ENCODE measurements at places on chromosomes 1 and 21. TPM values are rescaled to one million over a fixed set of nuclear protein-coding genes. Genes with fewer than 3 reads are reported as not detected.

OLIG1 gene
- total RNA-seq, result not detected

DNA sequence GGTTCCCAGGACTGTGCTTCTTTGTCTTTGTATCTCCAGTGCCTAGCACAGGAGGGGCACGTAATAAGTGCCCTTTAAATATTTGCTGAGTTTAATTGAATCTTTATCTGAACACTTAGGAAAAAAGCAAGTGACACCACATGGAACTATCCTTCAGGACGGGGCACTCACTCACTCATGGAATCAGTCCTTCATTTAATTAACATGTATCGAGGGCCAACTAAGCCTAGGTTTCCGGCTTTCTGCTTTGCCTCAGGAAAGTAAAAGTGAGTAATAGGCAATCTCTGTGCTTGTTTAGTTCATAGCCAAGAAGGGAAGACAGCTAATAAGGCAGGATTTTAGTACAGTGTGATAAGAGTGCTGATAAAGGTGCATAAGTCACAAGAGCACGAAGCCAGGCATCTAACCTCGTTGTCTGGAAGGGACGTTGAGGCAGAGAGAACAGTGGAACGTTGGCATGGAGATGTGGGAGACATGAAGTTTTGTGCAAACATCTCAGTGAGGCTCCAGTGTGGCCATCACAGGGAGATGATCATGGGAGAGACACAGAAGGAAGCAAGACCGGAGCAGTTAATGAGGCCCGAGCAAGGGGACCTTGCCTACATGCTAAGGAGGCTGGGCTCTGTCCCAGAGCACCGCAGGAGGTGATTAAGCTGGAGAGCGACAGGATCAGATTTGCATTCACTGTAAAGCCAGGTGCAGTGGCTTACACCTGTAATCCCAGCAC is 54.1 kb upstream of the TRIM67 start:
- no peak for DNase-seq
- peaks cover 10% of the 10 kb centered on the region for H3K4me1 ChIP-seq
- H3K27me3 ChIP-seq, result no peaks in the 10 kb centered on the region
- H3K4me3 ChIP-seq, result no peak overlapping the region
- H3K27ac ChIP-seq, result no peak overlapping the region

MCOLN2 gene
- 1.7 TPM for total RNA-seq

- DNase-seq, result no peak
- no peaks in the 10 kb centered on the region for H3K36me3 ChIP-seq
- no peaks in the 10 kb centered on the region for H3K4me1 ChIP-seq
- no peak overlapping the region for H3K27ac ChIP-seq
- H3K27me3 ChIP-seq, result no peaks in the 10 kb centered on the region
Observed at GRCh38 chr1:57770772-57771171, 346.9 kb upstream of the DAB1 start.

TNFRSF4 gene
- total RNA-seq, result not detected

DNA sequence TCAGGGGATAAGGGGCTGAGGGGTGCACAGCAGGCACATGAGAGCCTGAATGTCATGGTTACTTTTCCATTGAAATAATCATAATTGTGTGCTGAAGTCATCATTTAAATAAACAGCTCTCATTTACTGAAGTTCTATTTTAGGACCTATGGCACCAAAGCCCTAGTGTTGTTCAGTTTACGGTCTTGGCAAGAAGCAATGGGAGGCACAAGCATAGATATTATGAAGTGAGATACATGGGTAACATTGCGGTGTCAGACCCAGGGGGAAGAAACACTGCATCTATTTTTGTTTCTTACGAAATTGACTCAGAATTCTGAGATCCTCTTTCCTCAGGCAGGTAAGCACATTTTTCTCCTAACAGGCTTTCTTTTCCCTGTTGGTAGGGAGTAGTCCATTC is 437.8 kb upstream of the PROX1 start:
- H3K4me3 ChIP-seq, result no peak overlapping the region
- H3K27ac ChIP-seq, result no peak overlapping the region
- no peaks in the 10 kb centered on the region for H3K36me3 ChIP-seq
- DNase-seq, result no peak

DNA sequence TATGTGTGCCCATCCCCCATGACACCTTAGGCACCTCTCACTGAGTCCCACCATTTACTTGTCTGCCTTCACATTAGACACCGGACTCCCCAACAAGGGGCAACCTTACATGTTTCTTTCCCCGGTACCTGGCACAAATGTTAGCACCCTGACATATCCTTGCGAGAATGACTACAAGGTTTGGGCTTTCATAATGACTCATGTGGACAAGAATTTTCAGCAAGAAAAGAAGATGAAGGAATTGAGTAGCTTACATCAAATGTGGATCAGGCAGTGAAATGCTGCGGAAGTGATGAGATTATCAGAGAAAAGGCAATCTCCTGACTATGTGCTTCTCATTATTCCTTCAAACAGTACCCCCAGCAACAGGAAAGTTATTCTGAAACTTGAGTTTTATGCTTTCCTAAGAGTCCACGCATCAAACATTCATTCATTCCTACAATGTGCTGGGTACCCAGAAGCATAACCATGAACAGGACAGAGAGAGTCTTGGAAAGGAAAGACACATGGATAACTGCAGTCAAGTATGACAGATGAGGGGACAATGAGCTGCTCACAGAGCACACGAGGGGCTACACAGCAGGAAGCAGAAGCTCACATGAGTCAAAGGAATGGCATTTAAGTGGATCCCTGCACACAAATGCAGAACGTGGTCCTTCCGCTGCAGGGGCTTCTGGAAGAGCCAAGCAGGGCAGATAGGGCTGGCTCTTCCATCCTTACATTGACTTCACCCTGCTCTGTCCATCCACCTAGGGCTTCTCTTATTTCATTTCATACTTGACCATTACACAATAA is 112.1 kb downstream of the PCNX2 start:
- no peak overlapping the region for H3K4me3 ChIP-seq
- DNase-seq, result no peak
- no peaks in the 10 kb centered on the region for H3K27me3 ChIP-seq
- no peaks in the 10 kb centered on the region for H3K4me1 ChIP-seq
- peaks cover 8% of the 10 kb centered on the region for H3K36me3 ChIP-seq

GRCh38 chr1:170085091-170085490 is 10.6 kb upstream of the KIFAP3 start:
- no peak for DNase-seq
- H3K4me1 ChIP-seq, result no peaks in the 10 kb centered on the region
- H3K36me3 ChIP-seq, result no peaks in the 10 kb centered on the region
- H3K27me3 ChIP-seq, result no peaks in the 10 kb centered on the region
- H3K4me3 ChIP-seq, result no peak overlapping the region

Measured in stomach (tissue), 19 donors.